HCT116 (cell line): ENCODE measurements at places on chromosomes 7 and 10. TPM values are rescaled to one million over a fixed set of nuclear protein-coding genes. Genes with fewer than 3 reads are reported as not detected.

HELLS gene
- 134 TPM for total RNA-seq

MPP7 gene
- total RNA-seq = 64.5 TPM

DNA sequence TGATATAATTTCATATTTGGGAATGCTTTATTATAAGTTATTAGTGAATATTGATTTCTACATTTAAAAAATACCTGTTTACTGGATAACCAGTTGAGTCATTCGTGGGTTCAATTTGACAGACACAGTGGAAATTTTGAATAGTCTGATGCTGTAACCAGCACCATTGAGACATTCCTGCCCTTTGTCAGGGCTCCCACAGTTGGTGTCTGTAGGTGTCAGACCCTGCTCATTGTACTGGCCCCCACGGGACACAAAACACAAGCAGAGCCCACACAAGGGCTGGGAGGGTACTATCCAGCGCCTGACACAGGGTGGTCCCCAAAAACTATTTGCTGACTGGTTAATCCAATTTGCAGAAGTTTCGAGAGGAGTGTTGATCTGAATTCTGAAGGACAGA is 35.9 kb downstream of the EEPD1 start:
- no peak for DNase-seq

DNA sequence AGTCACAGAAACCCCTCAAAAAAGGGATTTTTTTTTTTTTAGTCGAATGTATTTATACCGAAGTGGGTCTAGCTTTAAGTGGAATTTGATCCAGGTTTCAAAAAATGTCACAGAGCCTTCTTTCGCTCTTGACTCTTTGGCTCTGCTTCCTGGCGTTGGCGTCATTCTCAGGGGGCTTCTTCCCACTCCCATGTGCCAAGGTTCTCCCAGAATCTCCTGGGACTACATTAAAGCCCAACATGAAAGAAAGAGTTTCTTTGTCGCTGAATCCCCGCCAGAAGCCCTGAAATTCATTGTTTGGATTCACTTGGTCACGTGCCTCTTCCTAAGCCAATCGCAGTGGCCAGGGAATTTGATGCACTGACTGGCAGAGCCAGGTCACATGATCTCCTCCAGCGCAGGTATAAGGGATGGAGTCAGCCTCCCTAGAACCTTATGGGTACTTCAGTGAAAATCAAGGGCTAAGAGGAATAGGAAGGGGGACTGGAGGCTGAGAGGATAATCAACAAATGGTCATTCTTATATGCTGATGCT is 101.2 kb downstream of the RPS24 start:
- DNase-seq = no peak

- peak; percentile 83 for DNase-seq
Observed at GRCh38 chr10:69222157-69223027, 2.3 kb downstream of the HKDC1 start.
